ENCODE measurements at places on chromosomes 7 and 10.
A peak's percentile ranks its signal among the peaks of the same experiment; 100 is the strongest.

DNA sequence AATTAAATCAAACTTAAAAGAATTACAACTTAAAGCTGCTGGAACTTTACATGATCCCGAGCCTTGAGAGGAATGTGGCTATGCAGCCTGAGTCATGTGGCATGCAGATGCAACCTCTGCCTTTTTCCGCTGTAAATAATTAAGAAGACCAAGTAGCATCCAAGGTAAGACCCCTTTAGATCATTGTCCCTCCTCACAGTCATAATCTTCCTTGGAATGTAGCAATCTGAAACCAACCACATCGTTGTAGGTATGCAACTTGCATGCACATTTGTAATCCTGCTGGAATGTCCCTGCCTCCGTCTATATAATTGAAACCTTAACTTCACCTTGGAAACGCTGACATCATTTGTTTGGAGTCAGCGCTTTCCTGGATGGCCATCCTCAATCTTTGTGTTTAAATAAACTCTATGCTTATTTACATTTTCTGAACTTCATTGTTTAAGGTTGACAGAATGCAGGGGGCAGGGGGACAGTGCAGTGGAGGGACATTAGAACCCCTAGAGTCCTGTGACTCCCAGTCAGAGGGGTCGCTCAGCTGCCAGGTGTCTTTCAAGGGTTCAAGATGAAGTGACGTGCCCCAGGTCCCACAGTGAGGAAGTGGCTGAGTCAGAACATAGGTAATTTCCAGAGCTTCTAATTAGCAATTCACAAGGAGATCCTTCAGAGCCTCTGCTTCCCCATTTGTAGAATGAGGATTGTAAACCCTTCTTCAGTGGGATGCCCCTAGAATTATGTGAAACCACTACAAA lies 110.7 kb downstream of the RALA start:
- peak; percentile 59 for DNase-seq

- no peak for DNase-seq
Observed at GRCh38 chr7:118289476-118289875, 65.0 kb downstream of the ANKRD7 start.

- DNase-seq = no peak
Observed at GRCh38 chr10:31013331-31013730, 18.3 kb downstream of the ZNF438 start.

DNA sequence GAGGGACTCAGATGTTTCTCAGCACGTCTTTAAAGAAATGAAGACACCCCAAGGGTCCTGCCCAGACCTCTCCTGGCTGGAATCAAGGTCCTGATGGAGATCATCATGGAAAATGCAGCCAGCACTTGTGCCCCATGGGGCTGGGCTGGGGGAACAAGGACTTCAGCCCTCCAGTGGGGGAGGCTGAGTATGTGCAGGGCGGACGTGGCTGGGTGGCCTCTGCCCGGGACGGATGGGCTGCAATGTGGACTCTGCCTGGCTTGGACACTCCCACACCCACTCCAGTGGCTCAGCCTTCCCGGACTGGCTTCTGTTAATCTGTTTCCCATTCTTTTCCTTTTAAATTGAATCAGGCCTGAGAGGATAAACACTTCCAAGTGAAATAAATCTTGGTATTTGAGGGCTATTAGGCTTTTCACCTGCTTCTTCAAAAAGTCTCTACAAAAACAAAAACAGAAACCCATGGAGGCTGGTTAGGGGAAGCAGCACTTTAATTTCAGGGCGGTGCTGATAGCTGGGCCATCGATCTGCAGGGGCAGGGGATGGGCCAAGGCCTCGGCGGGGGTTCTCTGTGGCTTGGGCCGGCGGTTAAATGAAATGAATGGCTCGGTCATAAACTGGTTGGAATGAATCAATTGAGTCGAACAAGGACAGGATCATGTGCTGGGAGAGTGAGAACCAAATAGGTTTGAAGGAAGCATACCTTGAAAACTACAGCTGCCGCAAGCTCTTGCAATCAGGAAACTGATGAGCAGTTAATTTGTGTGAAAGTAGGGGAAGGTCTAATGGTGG lies 51.4 kb downstream of the ADARB2 start:
- DNase-seq = no peak

DNA sequence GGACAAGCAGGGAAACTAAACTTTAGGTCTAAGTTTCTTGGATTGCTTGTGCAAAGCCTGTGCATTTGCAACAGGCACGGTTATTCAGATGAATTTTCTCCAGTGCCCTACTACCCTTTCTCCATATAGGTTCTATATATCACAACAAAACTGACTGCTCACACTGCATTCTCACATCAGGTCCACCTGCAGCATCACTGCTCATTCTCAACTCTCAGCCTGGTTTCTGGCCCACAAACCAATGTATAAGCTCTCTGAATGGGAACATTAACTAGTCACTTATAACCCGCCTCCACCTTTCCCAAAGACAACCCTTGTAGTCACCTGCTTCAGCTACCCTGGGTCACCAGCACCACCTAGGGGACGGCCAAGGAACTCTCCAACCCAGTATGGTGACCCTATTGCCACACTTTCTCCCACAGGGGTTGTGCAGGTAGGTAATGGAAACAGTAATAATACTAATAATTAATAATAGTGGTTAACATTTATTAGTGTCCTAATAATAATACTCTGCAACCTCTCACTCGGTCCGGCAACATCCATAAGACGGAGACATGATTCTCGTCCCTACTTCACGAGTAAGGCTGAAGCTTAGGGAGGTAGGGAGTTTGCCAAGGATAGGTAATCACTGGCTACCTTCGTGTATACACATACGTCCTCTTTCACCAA lies 97.3 kb downstream of the CLEC2L start:
- peak; percentile 40 for DNase-seq

GRCh38 chr7:1569016-1569415 lies 816 bp downstream of the PSMG3 start:
- peak; percentile 71 for DNase-seq

DNA sequence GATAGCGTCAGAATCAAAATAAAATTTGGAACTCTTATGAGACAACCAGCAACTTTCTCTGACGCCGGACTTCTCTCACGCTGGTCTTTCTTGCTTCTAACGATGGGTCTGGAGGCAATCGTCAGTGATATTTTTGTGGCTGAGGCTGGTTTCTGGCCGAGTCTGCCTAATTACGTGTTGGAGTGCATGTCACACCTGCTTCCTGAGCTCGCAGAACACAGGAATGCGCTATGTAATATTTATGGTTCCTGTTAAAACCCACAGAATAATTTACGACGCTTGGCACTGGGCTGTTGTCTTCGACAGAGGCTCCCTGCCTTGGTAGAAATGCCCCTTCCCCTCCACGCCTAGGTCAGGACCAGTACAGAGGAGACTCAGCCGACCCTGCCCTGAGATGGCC lies 64.9 kb downstream of the NPTX2 start:
- peak; percentile 23 for DNase-seq

- DNase-seq = no peak
Observed at GRCh38 chr7:150748376-150748775, 11.2 kb downstream of the GIMAP5 start.

- no peak for DNase-seq
Observed at GRCh38 chr10:112083472-112083871, 100.1 kb downstream of the GPAM start.

GRCh38 chr10:112716924-112717413 lies 233.1 kb upstream of the TCF7L2 start:
- peak; percentile 49 for DNase-seq

GRCh38 chr7:41994036-41994745 lies 242.8 kb downstream of the GLI3 start:
- no peak for DNase-seq

DNA sequence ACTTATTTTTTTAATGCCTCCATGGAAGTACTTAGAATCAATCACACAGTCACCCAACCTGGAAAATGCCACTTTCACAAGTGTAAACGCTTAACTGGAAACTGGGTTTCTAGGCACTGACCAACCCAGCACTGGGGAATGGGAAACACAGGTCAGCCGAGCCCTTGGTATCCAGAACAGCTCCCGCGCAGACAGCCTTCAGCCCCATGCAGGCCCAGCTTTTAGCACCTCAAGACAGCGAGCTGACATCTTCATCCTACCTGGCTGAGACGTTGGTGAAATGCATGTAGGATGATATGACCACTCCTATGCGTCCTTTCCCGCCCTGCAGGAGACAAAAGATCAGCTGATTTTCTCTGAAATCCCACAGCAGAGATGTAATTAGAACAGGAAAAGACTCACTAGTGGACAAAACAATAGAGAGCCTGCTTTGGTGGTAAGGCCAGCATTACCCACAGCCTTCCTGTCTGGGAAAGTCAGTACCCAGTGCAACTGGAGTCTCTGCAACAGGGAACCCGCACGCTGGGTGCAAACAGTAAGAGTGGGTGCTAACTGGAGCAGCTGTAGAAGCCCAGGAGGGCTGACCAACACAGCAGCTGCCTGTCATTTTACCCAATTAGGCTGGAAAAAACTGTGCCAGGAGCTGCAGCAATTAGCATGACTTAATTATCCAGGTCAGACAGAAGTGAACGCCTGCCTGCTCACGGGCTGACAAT lies 153.7 kb downstream of the TNS3 start:
- DNase-seq = no peak

DNA sequence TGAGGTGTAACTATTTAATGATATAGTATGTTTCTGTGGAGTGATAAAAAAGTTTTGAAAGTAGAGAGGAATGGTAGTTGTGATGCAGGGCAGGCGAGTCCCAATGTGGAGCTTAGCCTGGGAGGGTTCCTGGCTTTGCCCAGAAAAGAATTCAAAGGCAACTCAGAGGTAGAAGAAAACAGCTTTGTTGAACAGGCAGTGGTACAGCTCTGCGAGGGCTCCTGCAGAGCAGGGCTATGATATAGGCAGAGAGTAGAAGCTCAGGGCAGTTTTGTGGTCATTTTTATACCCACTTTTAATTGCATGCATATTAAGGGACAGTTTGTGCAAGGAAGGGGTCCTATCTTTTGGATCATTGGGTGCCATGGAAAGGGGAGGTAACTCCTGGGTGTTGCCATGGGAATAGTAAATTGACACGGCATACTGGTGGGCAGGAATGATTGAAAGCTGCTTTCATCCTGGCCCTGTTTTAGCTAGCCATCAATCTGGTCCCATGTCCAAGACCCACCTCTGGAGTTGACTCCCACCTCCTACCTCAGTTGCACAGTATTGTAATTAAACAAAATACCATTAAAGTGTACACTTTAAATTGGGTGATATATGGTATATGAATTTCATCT lies 12.4 kb downstream of the CYP2C8 start:
- no peak for DNase-seq

- no peak for DNase-seq
Observed at GRCh38 chr7:55549457-55549856, 22.8 kb downstream of the VOPP1 start.

DNA sequence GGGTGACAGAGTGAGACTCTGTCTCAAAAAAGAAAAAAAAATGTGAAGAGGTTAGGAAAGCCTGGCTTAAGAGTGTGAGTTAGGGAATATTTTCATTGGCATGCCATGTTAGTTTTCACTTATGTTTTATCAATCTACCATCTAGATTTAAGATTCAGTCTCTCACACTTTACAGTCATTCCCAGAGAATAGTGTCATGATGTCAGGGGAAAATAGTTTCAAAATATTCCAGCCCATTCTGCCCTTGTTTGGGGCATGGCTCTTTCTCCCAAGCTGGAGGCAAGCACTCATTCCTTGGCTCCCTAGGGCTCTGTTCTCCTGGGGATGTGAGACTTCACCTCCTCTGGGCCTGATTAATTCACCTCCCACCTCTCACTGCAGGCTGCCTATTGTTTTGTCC lies 331.5 kb downstream of the CXCL12 start:
- no peak for DNase-seq

DNA sequence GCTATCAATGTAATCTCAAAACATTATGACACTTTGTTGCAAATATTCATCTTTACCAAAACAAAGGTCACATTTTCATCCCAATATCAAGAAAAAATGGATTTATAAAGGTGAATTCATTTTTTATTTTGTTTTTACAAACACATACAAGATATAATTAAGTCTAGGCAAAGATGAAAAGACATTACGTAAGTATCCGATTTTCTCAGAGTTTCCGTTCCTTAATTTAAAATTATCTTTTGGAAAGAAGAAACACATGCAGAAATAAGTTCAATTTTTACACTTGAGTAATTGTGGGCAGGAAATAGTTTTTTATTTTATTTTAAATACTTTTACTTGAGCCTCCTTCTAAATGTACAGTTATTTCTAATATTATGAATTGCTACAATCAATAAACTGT lies 24.6 kb downstream of the RTKN2 start:
- no peak for DNase-seq

DNA sequence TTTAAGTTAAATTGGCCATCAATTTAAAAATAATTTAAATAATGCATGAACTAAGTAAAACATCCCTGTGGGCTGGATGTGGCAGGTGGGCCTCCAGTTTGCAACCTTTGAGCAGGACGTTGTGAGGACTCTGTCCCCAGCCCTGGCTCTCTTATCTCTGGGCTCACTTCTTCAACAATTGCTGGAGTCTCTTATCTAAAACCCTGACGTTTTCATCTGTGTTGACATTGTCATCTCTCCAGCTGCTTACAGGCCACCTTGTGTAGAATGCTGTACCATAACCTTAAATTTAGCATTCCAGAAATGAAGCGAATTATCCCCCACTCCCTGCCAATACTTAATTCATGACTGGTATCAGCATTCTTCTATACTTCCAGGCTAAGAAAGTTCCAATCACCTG lies 3.2 kb upstream of the KIF5B start:
- DNase-seq = no peak

DNA sequence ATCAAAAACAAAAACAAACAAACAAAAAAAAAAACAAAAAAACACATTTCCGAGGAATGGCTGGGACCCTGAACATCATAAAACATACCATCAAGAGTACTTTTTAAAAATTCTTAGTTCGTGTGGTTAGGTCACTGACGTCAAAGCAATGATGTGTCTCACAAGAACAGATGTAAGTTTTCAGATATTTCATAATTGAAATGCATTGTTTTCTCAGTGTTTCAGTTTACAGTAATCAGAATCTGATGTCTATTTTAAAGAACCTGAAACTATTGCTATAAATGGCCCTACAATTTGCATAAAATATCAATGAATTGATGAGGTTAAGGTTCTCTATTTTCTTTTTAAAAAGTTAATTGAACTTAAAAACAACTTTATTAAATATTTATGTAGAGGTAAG lies 103.7 kb upstream of the HGF start:
- no peak for DNase-seq

DNA sequence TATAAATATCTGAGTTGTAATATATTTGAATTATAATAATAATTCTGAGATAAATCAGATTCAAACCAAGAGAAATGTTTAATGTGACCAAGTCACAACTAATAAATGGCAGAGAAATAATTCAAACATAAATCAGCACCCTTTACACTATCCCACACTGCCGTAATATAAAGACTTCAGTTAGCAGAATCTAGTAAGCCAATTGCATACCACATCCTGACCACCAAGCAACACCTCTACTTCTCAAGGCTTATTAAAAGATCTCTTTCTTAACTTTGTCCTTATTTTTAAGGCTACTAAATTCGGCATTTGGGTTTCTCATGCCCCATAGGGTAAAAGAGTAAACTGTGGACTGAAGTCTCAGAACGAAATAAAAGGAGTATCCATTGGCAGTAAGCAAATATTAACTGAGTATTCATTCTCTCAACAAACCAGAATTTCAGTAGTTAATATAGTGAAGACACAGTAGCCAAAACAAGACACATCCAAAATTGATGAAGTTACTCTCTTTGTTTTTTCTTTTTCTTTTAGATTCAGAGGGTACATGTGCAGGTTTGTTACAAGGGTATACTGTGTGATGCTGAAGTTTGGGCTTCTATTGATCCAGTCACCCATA lies 14.8 kb downstream of the ACBD5 start:
- DNase-seq = no peak

All from LoVo (cell line).